ENCODE measurements at places on chromosomes 7 and 10.

- no peak overlapping the region for H3K27ac ChIP-seq
- peaks cover 3% of the 10 kb centered on the region for H3K4me1 ChIP-seq
- H3K27me3 ChIP-seq, result no peaks in the 10 kb centered on the region
- no peak overlapping the region for H3K4me3 ChIP-seq
- DNase-seq, result no peak
- H3K36me3 ChIP-seq, result no peaks in the 10 kb centered on the region
Measured at GRCh38 chr10:87928996-87929395, 65.6 kb downstream of the PTEN start.

- H3K4me3 ChIP-seq, result no peak overlapping the region
- no peak for DNase-seq
- H3K36me3 ChIP-seq, result no peaks in the 10 kb centered on the region
- H3K27ac ChIP-seq, result no peak overlapping the region
- H3K4me1 ChIP-seq, result no peaks in the 10 kb centered on the region
Measured at GRCh38 chr7:128879461-128879938, 16.8 kb downstream of the ATP6V1F start.

GRCh38 chr10:72424561-72424960 is 69.8 kb upstream of the DNAJB12 start:
- no peak overlapping the region for H3K27ac ChIP-seq
- no peaks in the 10 kb centered on the region for H3K36me3 ChIP-seq
- no peak for DNase-seq
- no peak overlapping the region for H3K4me3 ChIP-seq

- H3K27ac ChIP-seq, result no peak overlapping the region
- DNase-seq, result no peak
- H3K4me1 ChIP-seq, result no peaks in the 10 kb centered on the region
- no peaks in the 10 kb centered on the region for H3K27me3 ChIP-seq
Measured at GRCh38 chr7:121187222-121187621, 141.6 kb upstream of the WNT16 start.

GRCh38 chr7:117640465-117640864 is 160.6 kb downstream of the CFTR start:
- DNase-seq, result no peak
- no peak overlapping the region for H3K4me3 ChIP-seq
- H3K4me1 ChIP-seq, result no peaks in the 10 kb centered on the region
- H3K27me3 ChIP-seq, result no peaks in the 10 kb centered on the region
- H3K36me3 ChIP-seq, result no peaks in the 10 kb centered on the region

- DNase-seq, result peak; percentile 31
- H3K27me3 ChIP-seq, result no peaks in the 10 kb centered on the region
- H3K4me3 ChIP-seq, result no peak overlapping the region
- H3K36me3 ChIP-seq, result no peaks in the 10 kb centered on the region
- H3K4me1 ChIP-seq, result peaks cover 33% of the 10 kb centered on the region
- H3K27ac ChIP-seq, result no peak overlapping the region
Measured at GRCh38 chr7:132488634-132489302, 87.5 kb downstream of the PLXNA4 start.

DNA sequence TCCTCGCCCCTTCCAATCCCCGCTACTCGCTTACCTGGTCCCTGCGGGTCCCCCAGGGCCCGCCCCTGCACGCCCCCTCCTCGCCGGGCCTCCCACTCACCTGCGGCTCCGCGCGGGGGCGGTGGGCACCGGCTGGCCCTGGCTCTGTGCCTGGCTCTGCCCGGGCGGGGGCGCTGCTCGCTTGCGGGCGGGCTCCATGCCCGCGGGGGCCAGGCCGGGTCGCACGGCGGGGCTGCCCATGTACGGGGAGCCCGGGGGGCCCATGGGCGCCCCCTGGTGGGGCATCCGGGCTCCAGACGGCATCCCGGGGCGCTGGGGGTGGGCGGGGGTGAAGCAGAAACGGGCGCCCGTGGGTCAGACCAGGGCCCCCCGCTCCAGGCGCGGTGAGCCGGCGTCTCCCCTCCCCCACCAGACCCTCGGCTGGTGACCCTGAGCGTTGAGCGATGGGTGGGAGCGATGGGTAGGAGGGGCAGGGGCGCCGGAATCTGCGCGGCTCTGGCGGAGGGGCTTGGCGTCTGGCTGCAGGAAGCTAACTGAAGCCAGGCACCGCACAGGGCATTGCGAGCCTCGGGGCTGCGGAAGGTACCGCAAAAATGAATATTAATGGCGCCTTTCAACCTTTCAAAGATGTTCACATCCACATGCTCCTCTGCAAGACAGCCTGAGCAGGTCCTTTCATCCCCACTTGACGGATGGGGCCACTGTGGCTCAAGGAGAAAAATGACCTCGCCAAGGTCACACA is 3.0 kb downstream of the SMARCD3 start:
- no peaks in the 10 kb centered on the region for H3K4me1 ChIP-seq

GRCh38 chr10:28997734-28998133 is 291.1 kb upstream of the LYZL1 start:
- no peaks in the 10 kb centered on the region for H3K4me1 ChIP-seq
- H3K4me3 ChIP-seq, result no peak overlapping the region
- H3K27ac ChIP-seq, result no peak overlapping the region
- no peaks in the 10 kb centered on the region for H3K27me3 ChIP-seq
- no peaks in the 10 kb centered on the region for H3K36me3 ChIP-seq
- DNase-seq, result no peak

GRCh38 chr7:106381252-106381651 is 96.5 kb upstream of the NAMPT start:
- H3K4me1 ChIP-seq, result no peaks in the 10 kb centered on the region
- no peaks in the 10 kb centered on the region for H3K27me3 ChIP-seq
- no peaks in the 10 kb centered on the region for H3K36me3 ChIP-seq
- H3K4me3 ChIP-seq, result no peak overlapping the region
- no peak overlapping the region for H3K27ac ChIP-seq
- no peak for DNase-seq

DNA sequence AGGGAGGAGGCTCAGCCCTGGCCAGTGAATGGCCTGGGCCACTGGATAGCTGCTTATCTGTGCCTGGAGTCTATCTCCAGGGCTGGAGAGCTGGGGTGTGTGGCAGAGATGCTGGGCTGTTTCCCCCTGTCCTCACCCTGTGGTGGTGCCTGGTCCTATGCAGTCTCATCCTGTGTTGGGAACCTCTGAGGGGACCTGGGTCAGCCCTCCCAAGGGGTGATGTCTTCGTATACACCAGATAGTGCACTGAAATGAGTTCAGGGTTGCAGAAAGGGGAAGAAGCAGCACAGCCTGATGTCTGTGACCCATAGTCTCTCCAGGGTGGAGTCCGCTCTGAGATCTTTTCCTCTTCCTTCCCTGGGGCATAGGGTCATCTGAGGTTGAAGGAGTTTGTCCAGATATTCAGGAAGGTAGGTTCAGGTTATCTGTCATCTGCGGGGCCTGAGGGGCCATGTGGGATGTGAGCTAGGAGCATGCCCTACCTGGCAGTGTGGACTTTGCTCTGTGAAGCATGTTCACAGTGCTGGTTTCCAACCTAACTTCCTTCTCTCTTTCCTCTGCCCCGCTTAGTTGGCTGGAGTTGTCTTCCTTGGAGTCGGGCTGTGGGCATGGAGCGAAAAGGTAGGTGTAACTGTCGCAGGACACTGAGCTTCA is 33.4 kb upstream of the SH2D4B start:
- no peaks in the 10 kb centered on the region for H3K27me3 ChIP-seq
- H3K36me3 ChIP-seq, result peaks cover 27% of the 10 kb centered on the region
- no peak for DNase-seq
- H3K4me3 ChIP-seq, result no peak overlapping the region

- H3K36me3 ChIP-seq, result no peaks in the 10 kb centered on the region
- no peak overlapping the region for H3K4me3 ChIP-seq
- no peak overlapping the region for H3K27ac ChIP-seq
- H3K4me1 ChIP-seq, result peaks cover 6% of the 10 kb centered on the region
Measured at GRCh38 chr7:51471981-51472296, 155.3 kb upstream of the COBL start.

GRCh38 chr7:111224354-111225231 is 133.7 kb downstream of the LRRN3 start:
- H3K27ac ChIP-seq, result no peak overlapping the region
- H3K27me3 ChIP-seq, result no peaks in the 10 kb centered on the region
- no peaks in the 10 kb centered on the region for H3K36me3 ChIP-seq
- no peaks in the 10 kb centered on the region for H3K4me1 ChIP-seq

DNA sequence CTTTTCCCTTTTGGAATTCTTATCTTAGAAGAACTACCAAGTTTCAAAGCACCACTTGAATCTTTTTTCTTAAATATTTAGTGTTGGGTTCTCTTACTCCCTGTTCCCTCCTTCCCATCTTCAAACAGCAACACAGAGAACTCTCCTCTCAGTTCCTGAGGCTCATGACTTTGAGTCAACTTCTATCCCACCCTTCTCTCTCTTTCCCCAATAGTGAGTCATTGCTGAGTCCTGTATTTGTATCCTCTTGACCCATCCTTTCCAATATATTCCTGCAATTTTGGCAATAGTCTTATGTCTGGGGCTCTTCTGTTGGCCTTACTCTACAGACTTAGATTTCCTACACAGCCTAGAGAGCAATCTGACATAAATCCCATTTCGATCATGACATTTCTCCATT is 20.8 kb upstream of the JCAD start:
- H3K36me3 ChIP-seq, result no peaks in the 10 kb centered on the region
- DNase-seq, result no peak
- H3K4me3 ChIP-seq, result no peak overlapping the region
- H3K27ac ChIP-seq, result no peak overlapping the region
- no peaks in the 10 kb centered on the region for H3K4me1 ChIP-seq

- H3K4me1 ChIP-seq, result peaks cover 9% of the 10 kb centered on the region
- H3K27ac ChIP-seq, result no peak overlapping the region
- no peak for DNase-seq
- no peak overlapping the region for H3K4me3 ChIP-seq
Measured at GRCh38 chr7:149462101-149462520, 1.2 kb upstream of the ZNF777 start.
